HT1080 (cell line): ENCODE measurements at places on chromosomes 16 and 17. TPM values are rescaled to one million over a fixed set of nuclear protein-coding genes. Genes with fewer than 3 reads are reported as not detected.

DNA sequence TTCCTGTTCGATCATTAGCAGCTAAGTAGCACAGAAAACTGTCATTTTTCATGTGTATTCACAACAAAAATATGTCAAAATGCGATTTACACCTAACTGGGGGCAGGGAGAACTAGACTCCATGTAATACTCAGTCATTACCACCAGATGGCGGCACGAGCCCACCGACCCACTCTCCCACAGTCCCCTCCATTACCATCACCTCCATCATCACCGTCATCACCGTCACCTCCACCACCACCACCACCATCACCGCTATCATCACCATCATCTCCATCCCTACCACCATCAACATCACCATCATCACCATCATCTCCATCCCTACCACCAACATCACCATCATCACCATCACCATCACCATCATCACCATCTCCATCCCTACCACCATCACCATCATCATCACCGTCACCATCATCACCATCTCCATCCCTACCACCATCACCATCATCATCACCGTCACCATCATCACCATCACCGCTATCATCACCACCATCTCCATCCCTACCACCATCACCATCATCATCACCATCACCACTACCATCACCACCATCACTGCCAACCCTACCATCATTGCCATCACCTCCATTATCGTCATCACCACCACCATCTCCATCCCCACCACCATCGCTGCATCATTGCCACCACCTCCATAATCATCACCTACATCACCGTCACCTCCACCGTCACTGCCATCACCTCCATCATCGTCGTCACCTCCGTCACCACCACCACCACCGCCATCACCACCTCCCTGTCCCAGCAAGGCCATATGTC is 14.4 kb downstream of the NDUFAF8 start:
- peak; percentile 33 for DNase-seq

- DNase-seq = peak; percentile 88
These were observed 31.3 kb downstream of the SPOP start for GRCh38 chr17:49646391-49647255.

GRCh38 chr16:81796583-81797346 is 17.7 kb downstream of the PLCG2 start:
- DNase-seq = no peak

DNA sequence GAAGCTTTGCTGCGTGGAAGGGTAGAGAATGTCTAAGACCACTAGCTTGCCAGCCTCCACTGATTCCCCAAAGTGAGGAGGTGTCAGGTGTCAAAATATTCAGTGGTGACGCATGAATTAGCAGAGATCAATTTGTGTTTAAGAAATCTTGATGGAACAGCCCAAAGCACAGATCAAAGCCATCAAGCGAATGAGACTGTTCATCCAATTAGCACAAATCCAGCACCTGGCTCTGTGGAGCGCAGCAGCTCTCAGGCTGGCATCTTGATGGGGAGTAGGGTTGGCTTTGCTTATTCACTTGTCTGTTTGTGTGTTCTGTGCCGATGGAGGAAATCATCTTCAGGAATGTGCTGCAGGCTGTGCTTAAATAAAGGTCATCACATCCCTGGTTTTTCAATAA is 456.8 kb upstream of the CCL2 start:
- no peak for DNase-seq

DNA sequence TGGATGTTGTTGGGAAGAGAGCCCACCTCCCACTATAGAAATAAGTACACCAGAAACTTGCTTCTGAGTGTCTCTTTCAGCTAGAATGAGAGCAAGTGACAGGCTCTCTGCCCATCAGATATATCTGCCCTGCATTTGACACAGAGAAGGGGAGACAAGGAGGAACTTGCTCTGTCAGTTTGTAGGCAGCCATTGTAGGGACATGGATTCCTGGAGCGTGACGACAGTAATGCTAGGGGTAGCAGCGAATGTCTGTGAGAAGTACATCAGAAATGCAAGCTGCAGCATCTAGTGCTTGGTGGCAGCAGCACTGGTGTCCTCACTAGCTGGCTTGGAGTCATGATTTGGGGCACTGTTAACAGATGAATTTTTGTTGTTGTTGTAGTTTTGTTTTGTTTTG is 23.0 kb downstream of the ZNF200 start:
- DNase-seq = no peak

DNA sequence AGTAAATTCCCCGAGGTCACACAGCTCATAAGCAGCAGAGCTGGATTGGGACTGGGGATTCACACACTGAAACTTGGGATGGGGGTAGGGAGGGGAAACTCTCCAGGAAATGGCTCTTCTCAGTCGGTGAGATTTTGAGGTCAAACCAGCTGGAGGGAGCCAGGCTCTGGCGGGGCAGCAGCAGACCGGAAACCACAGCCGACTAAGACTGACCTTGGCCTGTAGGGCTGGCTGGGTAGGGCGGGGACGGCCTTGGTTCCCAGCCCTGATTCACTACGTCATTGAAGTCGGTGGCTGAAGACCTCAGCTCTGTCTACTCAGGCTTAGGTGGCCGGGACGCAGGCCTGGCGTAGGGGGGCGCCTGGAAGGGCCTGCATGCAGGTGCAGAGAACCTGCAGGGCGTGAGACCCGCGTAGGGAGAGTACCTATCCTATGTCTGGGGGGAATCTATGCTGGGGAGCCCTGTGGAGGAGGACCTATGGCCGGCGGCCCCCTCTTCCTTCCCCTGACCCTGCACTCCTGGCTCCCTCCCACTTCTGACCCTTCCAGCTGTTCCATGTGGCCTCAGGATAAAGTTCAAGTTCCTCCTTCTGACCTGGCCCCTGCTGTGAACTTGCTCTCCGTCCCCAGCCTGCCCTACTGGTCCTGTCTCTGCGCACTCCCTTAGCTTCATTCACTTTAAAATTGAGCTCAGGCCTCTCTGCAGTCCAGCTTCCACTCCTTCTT is 11.9 kb upstream of the SLC4A1 start:
- peak; percentile 97 for DNase-seq

CMTM2 gene
- not detected in 2 replicates for total RNA-seq
